ENCODE measurements at places on chromosomes 5 and 9.

DNA sequence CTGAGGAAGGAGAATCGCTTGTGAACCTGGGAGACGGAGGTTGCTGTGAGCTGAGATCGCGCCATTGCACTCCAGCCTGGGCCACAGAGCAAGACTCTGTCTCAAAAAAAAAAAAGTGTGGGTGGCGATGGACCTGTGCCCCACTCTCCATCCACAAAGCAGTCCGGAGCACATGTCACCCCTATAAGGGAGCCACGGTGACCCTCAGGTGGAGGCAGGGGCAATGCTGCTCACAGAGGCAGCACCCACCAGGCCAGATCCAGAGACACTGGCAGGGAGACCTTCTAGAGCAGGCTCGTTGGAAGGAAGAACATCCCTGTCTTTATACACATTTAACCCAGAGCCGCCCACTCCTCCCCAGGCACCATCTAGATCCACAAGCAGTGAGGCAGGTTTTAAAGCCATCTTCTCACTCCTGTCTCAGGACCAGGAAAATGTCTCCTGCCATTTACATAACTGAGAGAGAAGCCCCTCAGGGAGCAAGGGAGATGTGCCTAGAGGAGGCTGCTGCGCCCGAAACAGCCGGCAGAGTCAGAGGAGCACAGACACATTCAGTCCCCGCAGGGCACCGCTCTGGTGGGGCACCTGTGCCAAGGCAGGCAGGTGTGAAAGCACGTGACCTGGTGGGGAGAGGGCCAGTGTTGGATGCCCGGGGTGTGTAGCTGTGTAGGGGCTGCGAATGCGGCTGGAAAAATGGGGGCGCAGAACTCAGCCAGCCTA is 31.6 kb upstream of the ADAMTS2 start:
- DNase-seq, result no peak

GRCh38 chr5:76836585-76836984 is 13.2 kb upstream of the S100Z start:
- DNase-seq, result no peak

DNA sequence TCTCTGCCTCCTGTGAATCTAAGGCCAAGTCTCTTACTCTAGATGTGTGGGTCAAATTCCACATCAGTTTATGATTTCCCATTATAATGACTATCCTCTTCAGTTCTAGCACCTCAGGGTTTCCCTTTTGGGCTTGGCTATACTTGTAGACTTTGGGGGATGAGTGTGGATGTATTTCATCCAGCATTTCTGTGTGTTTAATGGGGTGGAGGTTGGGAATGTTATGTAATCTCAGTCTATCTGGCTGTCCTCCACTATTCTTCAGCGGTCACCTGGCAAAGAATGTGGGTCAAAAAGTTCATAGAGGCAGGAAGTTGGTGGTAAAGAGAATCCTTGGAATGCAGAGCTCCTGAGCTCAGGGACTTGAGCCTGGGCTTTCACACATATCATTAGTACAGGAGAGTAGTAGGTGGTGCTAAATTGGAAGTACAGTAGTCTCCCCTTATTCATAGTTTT is 64.9 kb downstream of the CFAP95 start:
- DNase-seq, result no peak

- DNase-seq, result no peak
These were observed 9.9 kb downstream of the RAD50 start for GRCh38 chr5:132566657-132567056.

DNA sequence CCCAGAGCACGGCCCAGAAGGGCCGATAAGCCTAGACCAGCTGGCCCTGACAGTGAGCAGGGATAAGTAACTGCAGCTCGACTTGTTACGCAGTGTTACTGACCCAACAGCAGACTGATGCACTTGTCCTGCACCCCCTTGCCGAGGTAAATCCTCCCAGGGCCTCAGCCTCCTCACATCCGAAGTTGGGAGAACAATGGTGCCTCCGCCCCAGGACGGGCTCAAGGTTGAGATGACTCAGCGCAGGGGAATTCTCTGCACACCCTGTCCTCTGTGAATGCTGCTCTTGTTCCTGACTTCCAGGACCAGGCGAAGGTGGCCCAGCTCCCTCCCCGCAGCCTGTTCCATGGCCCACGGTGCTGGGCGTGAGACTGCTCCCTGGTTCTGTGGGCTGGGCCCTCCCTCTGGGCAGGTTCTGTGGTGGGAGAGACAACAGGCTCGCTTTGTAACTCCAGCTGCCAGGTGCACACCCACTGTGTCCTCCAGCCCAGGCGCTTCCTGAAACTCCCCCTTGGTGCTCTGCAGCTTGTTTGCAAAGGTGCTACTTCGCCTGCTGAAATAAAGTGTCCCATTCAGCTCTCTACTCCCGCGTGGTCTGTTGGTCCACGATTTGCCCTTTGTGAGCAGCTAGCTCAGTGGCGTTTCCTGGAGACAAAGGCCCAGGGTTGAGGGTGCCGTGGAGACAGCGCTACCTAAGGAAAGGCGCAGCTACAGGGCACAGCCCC is 40.1 kb upstream of the SLC6A19 start:
- DNase-seq, result no peak

DNA sequence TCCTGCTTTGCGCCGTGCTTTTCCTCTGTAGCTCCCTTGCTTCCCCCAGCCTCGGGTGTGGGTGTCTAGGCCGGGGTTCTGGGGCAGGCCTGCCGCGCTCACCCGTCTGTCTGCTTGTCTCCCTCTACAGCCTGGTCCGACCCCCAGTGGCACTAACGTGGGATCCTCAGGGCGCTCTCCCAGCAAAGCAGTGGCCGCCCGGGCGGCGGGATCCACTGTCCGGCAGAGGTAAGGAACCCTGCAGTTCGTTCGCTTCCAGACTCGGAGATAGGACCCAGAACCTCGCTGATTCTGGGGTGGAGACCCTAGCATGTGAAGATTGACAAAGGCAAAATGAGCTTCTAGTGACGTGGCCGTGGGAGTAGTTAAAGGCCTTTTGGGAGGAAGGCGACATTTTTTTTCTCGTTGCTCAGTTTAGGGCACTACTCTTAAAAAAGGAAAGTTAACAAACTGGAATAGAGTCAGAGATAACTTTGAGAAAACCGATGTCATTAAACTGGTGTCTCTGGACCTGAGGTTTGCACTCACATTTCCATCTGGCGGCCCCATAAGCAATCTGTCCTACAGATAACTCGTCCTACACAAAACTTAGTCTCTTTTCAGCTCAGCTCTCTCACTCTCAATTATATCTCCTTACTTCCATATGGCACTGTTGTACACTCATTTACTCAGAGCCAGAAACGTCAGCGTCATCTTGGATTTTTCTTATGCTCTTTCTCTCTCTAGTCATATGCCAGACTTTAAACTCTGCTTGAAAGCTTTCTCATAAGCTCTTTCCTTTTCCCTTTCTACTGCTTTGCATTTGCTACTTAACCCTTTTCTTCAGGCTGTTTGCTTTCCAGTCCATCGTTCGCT is 561 bp downstream of the SEC61B start:
- peak; percentile 25 for DNase-seq

GRCh38 chr9:95857896-95858295 is 17.6 kb upstream of the ERCC6L2 start:
- no peak for DNase-seq

DNA sequence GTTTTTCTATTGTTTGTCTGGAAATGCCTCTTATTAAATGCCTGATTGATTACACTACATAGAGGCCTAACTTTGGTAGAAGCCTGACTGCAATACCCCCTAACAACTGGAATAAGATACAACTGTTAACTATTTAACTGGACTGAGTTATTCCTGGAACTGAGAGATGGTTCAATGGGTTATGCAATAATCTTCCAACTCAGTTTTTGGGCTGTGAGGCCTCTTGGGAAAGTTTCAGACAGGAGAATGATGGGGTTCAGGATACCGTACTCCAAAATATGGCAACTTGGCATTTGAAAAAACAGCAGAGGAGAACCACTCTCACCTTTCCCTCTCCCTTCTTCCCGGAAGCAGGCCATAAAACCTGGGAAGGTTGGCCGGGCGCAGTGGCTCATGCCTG is 19.2 kb upstream of the PCDH1 start:
- DNase-seq, result no peak

DNA sequence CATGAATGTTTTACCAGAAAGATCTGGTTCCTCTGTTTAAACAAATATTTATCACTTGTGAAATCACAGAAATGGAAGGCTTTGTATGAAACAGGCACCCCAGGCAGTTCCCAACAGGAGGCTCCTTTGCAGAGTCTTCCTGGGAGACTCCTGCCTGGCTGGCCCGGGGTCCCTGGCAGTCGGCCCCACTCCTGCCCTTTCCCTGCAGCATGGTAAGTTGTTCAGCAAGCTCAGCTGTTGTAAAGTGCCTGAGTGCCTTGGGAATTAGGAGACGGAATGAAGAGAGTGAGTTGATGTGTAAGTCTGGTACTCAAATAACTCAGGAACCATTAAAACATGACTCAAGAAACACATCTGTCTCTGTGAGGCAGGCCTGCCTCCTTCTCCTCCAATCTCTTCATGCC is 17.5 kb upstream of the LHFPL2 start:
- no peak for DNase-seq

DNA sequence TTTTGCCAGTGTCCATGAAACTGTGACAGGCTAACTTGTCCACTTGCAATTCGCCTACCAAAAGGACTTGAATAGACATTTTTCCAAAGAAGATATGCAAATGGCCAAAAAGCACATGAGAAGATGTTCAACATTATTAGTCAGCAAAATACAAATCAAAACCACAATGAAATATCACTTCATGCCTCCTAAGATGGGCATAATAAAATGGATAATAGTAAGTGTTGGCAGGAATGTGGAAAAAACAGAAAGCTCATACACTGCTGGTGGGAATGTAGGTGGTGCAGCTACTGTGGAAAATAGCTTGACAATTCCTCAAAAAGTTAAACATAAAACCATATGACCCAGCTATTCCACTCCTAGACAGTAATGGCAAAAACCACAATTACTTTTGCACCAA is 7.9 kb downstream of the DTWD2 start:
- no peak for DNase-seq

DNA sequence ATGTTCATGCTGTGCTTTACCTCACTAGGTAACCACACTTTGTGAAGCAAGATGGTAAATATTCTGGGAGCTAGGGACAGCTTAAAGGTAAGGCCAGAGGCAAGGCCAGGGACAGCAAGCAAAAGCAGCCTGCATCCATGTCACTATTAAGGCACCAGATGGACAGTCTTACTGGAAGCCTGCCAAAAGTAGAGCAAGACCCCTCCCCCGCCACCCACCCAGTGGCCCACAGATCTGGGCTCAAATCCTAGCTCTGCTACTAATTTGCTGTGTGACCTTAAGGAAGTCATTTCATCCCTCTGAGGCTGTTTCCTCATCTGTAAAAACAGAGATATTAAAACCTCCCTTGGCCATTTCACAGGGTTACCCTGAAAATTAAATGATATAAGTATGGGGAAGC is 13.2 kb upstream of the ERMP1 start:
- DNase-seq, result no peak

GRCh38 chr9:3898461-3899218 is 372.8 kb upstream of the RFX3 start:
- DNase-seq, result no peak

DNA sequence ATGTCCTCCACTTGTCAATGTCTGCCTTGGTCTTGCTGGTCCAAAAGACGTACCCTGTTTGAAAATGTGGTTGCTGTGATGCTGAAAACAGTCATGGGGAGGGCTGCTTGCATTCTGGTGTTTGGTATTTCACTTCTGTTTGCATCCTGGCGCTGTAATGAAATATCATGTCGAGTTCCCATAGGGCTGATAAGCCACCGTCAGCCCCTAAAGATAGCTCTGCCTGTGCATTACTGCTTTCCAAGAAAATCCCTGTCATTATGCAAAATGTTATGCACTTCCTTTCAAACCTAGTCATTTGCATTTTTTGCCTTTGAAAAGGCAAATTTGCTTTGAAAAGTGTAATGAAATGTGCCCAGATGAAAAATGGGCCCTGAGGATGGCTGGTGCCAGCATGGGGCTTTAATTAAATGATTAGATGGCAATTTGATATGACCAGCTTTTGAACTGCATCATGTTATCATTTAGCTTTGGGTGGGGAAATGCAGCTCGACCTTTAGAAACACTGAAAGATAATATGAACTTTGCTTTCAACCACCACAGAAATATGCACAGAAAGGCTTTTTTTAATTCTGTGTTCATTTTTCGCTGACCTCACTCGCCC is 374.4 kb upstream of the SGCD start:
- DNase-seq, result no peak

GRCh38 chr5:62718324-62718723 is 139.7 kb downstream of the LRRC70 start:
- DNase-seq, result no peak

GRCh38 chr9:125180876-125181275 is 8.7 kb downstream of the PPP6C start:
- DNase-seq, result no peak

DNA sequence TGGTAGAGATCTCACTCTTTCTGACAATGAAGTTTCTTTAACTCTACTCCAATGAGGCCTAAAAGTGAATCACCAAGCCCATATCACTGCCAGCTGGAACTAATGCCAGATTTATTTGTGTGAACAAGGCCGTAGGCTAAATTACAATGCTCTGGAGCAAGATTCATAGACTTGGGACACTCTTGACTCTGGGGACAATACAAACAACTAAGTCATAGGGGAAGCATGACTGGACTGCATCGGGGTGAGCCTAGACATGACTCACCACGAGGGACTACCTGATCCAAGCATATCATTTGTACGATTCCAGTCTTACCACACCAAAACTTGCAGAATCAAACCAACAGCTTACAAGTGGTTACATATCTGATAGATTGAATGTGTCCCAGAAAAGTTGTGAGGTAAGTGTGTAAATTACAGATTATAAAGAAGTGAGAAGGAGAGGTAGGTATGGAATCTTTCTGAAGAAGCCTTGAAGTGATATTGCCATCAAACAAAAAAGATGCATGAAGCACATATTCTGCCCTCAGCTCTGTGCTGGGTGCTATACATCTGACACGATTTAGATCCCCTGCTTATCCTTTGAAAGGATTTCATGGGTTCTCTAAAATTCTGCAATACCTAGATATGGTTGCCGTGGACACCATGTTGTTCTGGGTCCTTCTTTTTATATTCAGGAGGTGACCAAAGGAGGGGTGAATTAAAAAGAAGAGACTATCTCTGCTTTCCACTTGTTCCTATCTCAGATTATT is 199.3 kb upstream of the PDE4D start:
- no peak for DNase-seq

- no peak for DNase-seq
These were observed 76.3 kb downstream of the MTREX start for GRCh38 chr5:55384072-55384471.

Measured in right renal cortex interstitium (tissue), 3 donors.